ENCODE measurements at places on chromosomes 12 and 14.
A peak's percentile ranks its signal among the peaks of the same experiment; 100 is the strongest.

- no peak for DNase-seq
Observed at GRCh38 chr12:112792743-112793142, 1.2 kb downstream of the RPH3A start.

DNA sequence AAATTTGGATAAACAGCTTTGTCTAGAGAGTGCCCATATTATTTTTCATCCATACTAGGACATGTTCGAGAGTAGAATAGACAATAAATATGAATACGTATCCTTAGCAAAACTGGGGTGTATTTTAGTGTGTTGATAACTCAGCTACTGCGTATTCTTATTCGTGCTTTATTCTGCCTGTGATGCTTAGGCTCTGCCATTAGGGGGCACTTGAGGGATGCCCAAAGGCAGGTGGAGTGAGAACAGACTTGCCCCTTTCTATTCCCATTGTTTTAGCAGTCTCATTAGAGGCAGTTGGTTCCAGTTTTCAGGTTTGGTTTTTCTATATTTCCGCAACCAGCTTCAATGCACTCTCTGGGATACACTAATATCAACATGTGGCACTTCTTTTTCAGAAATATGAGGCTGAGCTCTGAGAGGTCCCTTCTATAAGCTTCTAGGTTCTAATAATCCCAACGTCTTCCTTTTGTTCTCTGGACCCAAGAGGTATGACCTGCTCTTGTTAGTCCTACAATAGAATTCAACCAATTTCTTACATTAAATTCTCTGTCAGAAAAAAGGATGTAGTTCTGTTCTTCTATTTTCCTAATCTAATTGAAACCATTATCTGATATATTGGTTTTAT lies 985.7 kb upstream of the FBXO33 start:
- DNase-seq: no peak

GRCh38 chr12:8553088-8553627 lies 12.5 kb upstream of the CLEC4E start:
- DNase-seq: no peak

DNA sequence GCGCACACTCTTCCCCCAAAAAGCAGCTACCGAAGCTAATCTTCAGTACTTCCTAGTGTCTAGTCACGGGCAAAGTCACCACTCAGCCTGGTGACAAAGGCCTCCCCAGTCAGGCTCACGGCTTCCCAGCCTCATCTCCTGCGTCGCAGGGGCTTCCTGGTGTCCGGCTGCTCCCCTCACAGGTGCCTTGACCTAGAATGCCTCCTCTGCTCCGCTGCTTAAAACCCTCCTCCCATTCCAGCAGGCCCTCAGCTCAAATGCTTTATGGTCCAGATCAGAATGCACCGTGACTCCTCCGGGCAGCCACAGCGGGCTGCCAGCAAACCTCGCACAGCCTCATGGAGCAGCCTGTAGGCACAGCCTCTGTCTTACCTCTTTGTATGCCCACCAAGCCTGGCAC lies 53.1 kb downstream of the PRIMA1 start:
- DNase-seq: no peak

- no peak for DNase-seq
Observed at GRCh38 chr12:124586756-124587155, 19.3 kb upstream of the NCOR2 start.

DNA sequence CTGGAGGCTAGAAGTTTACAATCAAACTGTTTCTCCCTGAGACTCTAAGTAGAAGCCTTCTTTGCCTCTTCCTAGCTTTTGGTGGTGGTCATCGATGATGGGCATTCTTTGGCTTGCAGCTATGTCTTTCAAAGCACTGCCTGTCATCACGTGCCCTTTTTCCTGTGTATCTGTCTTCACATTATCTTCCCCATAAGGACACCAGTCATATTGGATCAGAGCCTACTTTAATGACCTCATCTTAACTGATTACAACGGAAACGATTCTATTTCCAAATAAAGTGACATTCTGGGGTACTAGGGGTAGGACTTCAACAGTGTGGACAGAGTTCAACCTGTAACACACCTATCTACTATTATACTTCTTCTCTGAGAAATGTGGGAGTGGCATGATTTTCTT lies 31.1 kb upstream of the IFNG-AS1 start:
- no peak for DNase-seq

DNA sequence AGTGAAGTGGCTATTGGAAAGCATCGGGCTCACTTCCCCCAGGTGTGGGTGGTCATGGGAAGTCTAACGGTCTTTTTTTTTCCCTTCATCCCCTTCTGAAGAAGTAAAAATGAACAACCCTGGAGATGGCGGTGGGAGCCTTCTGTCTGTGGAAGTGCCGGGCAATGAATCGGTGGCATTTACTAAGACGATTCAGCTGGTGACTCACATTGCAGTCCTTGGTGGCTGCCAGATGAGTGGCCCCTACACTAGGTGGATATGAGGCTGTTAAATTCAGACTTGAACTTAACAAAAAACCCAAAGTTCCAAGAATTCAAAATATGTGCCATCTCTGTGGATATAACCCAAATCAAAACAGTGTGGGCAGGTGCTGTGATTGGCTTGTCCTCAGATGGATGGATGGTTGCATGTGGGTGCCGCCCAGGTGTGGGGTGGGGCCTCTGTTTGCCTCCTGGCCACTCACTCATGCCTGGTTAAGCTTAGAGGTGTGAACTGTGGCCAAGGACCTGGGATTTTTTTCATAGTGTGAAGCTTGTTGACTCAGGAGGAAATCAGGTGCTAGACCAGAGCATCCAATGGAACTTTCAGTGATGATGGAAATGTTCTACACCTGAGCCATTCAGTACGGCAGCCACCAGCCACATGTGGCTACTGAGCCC lies 176.7 kb upstream of the NOS1 start:
- no peak for DNase-seq

DNA sequence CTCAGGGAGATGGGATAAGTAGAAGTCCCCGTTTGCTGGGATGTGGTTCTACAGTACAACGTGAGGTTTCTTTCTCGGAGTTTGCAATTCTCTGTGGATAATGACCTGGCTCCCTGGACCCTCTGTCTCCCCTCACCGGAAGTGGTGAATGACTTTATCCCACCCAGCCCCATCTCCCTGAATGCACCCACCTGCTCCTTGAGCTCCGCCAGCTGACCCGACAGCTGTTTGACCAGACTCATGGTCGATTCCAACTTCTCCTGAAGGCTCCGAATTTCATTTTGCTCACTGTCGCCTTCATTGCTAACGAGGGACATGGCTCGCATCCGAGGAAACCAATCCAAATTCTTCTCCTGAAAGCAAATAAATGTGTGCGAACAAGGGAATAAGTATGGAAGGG lies 144.6 kb downstream of the SSPN start:
- DNase-seq: no peak

- no peak for DNase-seq
Observed at GRCh38 chr12:27807063-27807703, 27.1 kb upstream of the MANSC4 start.

DNA sequence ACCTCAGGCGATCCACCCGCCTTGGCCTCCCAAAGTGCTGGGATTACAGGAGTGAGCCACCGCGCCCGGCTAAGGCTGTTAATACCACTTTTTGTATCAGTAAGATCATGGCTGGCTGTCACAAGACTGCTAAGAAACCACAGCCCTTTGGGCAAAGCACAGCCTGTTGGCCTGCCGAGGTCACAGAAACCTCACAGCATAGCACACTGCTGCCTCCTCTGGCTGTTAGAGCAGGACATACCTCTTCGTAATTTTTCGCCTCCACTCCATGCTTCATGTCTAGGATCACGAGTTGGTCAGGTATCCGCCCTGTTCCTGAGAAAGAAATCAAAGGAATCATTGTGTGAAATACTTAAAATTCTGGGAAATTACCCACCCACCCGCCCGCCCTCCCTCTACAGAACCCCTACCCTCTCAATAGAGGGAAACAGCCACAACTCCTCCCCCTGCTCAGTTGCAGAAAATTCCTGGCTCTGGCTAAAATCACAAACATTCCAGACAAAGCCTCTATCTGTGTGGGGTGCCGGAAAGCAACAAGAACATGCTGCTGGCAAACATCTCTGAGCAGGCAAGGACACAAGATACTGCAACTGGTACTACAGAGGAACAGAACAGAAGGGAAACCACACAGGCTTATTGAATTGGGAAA lies 20.7 kb upstream of the NEK9 start:
- no peak for DNase-seq

DNA sequence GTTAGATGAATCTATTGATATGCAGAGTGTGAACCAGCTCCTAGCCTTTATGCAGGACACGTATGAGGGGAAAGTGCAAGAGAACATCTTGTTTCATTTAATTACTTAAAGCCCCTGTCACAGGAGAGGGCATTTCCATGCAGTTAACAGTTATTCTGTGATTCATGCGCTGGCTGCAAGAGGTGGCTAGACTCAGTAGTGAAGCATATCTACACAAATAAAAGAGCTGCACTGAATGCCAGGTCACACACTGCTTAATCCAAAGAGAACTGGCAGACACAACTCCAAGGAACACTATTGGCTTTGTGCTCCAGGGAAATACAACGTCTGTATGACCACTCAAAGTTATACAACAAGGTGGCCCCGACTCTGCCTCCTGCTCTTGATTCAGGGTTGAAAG lies 394.1 kb downstream of the C12orf75 start:
- no peak for DNase-seq

DNA sequence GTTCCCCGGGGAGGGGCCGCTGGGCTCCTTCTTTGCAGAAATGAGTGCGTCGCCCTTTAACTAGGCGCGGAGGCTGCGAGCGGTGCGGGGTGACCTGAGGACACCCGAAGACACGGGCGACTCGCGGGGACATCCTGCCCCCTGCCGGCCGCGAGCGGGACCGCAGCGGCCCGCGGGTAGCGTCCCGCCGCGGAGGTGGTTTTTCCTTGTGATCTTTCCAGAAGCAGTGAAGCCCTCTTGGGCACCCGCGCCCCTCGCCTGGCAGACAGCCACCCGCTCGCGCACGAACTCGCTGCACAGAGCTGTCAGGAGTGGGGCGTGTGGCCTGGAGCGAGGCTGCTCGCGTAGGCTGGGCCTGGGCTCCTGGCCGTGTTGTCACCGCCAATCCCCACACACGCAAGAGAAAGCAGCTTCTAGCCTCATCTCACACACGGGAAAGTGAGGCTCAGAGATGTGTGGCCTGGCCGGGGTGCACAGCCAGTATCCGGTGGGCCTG lies 67.2 kb downstream of the DIO3 start:
- peak; percentile 76 for DNase-seq

DNA sequence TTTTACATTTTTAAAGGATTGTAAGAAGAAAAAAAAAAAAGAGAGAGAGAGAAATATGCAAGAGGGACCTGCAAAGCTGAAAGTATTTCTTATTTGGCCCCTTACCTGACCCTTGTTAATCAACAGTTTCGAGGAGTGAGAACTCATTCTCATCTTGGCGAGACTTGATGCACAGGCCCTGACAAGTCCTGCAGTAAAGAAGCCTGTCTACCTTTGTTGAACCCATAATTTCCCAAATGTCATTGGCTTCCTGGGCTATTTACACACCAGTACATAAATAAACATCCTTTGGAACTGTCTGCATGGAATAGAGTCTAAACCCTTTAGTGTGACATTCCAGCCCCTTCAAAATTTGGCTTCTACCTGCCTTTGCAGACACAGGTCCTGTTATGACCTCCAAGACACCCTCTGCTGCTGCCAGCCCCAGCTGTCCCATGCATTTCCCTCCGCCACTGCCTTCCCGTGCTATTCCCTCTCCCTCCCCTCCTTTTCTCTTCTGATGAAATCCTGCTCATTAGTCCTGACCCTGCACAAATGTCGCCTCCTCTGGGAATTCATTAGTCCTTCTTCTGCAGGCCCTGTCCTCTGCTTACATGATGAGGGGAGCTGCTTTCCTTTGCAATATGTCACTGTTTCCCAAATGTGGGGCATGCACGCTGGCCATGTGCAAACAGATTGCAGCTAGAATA lies 35.1 kb downstream of the MYL2 start:
- DNase-seq: no peak

DNA sequence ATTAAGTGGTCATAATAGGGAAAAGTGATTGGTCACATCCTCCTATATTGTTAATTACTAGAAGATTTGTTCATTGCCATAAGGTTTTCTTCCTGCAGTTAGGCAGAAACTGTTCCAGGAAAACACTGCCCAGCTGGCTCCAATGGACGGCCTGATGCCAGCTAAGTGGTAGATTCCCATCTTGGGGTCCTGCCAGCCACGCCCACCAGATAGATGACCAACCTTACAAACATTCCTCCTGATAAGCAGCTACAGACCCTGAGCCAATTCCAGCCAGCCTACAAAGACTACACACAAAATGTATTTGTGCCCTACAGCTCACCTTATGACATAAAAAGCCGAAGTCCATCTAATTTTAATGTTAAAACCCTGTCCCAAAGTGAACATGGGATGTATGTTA lies 685.9 kb upstream of the USP15 start:
- DNase-seq: no peak

DNA sequence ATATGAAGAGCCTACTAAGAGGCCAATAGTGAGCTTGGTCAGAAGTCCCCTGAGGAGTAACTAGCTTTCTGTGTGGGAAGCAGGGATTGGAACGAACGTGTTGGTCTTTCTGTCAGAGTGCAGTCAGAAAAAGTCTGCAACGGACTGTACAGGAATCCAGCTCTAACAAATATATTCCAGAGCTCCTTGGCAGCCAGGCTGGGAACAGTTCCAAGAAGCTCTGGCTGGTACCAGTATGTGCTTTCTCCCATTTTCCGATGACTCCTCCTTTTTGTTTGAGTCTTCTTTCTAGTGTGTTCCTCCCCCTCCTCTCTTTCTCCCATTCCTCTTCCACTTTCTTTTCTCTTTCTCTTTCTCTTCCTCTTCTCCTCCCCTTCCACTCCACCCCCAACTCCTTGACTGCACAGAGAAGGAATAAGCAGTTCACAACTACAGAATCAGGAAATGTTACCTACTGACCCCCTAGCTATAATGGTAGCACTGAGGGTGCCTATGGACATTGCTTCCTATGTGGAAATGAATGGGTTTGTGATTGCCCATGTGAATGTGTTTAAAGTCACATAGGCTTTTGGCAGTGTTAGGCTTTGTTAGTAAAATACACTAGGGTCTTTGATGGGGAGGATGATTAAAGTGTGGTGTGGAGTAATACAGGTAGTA lies 59.9 kb downstream of the TTLL5 start:
- DNase-seq: no peak

- no peak for DNase-seq
Observed at GRCh38 chr12:54259194-54260011, 20.5 kb downstream of the CBX5 start.

DNA sequence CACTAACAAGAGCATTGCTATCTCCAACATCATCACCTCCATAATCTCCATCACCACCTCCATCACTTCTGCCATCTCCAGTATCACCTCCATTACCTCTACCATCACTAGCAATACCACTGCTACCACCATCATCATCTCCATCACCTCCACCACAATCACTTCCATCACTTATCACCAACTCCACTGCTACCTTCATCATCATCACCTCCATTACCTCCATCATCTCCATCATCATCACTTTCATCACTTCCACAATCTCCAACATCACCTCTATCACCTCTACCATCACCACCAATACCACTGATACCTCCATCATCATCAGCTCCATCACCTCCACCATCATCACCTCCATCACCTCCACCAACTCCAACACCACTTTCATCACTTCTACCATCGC lies 102.4 kb upstream of the TMEM132C start:
- no peak for DNase-seq

All from stimulated activated CD4-positive, alpha-beta T cell treated with anti-CD3 and anti-CD28 coated beads, Interleukin-4, amount 100 ng/mL, for 48 hours (primary cell).